ENCODE measurements at places on chromosomes 1 and 21. TPM values are rescaled to one million over a fixed set of nuclear protein-coding genes. Genes with fewer than 3 reads are reported as not detected.

DNA sequence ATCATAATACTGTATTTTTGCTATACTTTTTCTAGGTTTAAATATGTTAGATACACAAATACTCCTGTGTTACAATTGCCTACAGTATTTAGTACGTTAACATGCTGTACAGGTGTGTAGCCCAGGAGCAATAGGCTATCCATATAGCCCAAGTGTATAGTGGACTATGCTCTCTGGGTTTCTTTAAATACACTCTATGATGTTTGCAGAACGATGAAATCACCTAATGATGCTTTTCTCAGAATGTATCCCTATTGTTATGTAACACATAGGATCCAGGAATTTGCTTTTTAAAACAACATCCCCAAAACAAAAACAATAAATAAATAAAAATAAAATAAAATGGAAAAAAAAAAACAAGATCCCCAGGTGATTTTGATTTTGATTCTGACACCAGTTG, 18.1 kb upstream of the RBM15 start:
- no peak overlapping the region for H3K4me3 ChIP-seq
- H3K4me1 ChIP-seq, result no peaks in the 10 kb centered on the region
- no peak for DNase-seq
- H3K27me3 ChIP-seq, result no peaks in the 10 kb centered on the region
- no peak overlapping the region for H3K27ac ChIP-seq
- H3K36me3 ChIP-seq, result no peaks in the 10 kb centered on the region

DNA sequence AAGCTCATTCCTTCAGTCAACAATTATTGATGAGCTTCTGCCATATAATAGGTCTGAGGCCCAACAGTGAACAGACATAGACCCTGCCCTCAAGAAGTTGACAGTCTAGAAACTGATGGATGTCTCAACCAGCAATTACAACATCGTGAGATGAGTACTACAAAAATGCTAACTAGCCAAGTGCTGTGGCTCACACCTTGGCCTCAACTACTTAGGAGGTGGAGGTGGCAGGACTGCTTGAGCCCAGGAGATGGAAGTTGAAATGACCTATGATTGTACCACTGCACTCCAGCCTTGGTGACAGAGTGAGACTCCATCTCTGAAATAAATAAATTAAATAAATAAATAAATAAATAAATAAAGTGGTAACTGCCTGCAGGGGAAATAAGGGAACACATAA, 11.7 kb upstream of the PTP4A2 start:
- no peak for DNase-seq
- H3K4me3 ChIP-seq, result no peak overlapping the region
- peaks cover 42% of the 10 kb centered on the region for H3K4me1 ChIP-seq
- no peaks in the 10 kb centered on the region for H3K27me3 ChIP-seq
- no peaks in the 10 kb centered on the region for H3K36me3 ChIP-seq
- H3K27ac ChIP-seq, result no peak overlapping the region

- no peaks in the 10 kb centered on the region for H3K36me3 ChIP-seq
- H3K27ac ChIP-seq, result no peak overlapping the region
- no peaks in the 10 kb centered on the region for H3K27me3 ChIP-seq
- H3K4me3 ChIP-seq, result no peak overlapping the region
- no peak for DNase-seq
Measured at GRCh38 chr1:92795166-92795565, 10.3 kb upstream of the EVI5 start.

PAFAH2 gene
- total RNA-seq, result 20.0 TPM

PDC gene
- total RNA-seq, result not detected

DNA sequence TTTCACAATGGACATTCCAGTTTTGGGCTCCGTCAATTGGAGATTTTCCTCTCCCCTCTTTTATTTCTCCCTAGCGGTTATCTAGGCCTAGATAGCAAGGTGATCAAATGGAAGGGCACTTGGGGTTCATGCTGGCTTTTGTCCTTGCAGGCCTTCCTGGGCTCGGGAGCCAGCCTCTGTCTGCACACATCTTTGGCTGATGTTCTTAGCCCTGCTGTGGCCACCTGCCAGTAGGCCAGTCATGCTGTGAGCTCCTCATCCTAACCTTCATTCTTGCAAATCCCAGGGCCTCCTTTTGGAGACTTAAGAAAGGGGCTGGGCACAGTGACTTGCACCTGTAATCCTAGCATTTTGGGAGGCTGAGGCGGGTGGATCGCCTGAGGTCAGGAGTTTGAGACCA, 13.5 kb downstream of the TIE1 start:
- no peaks in the 10 kb centered on the region for H3K36me3 ChIP-seq
- H3K27me3 ChIP-seq, result no peaks in the 10 kb centered on the region
- no peak for DNase-seq
- H3K27ac ChIP-seq, result no peak overlapping the region

KLHL21 gene
- 85.2 TPM for total RNA-seq

- no peaks in the 10 kb centered on the region for H3K27me3 ChIP-seq
- no peak overlapping the region for H3K27ac ChIP-seq
- no peak overlapping the region for H3K4me3 ChIP-seq
- H3K36me3 ChIP-seq, result no peaks in the 10 kb centered on the region
- peaks cover 44% of the 10 kb centered on the region for H3K4me1 ChIP-seq
Measured at GRCh38 chr1:159908031-159908940, 8.3 kb upstream of the CFAP45 start.

Data from CD4-positive, alpha-beta memory T cell (primary cell).